ENCODE measurements at places on chromosomes 16 and 17. TPM values are rescaled to one million over a fixed set of nuclear protein-coding genes. Genes with fewer than 3 reads are reported as not detected.

- H3K27me3 ChIP-seq, result 0 out of 2 replicates have a peak, but pooled peaks cover 4% of the 10 kb centered on the region
- DNase-seq, result peak; percentile 94
- H3K27ac ChIP-seq, result peak within 1 kb of the TSS; percentile 92
- no peaks in the 10 kb centered on the region for H3K36me3 ChIP-seq
Observed at GRCh38 chr17:44308320-44308818, at the start of gene RUNDC3A. RUNDC3A (plus strand) TSS chr17:44308601; CDS start chr17:44308833, 232 bp downstream.

DNA sequence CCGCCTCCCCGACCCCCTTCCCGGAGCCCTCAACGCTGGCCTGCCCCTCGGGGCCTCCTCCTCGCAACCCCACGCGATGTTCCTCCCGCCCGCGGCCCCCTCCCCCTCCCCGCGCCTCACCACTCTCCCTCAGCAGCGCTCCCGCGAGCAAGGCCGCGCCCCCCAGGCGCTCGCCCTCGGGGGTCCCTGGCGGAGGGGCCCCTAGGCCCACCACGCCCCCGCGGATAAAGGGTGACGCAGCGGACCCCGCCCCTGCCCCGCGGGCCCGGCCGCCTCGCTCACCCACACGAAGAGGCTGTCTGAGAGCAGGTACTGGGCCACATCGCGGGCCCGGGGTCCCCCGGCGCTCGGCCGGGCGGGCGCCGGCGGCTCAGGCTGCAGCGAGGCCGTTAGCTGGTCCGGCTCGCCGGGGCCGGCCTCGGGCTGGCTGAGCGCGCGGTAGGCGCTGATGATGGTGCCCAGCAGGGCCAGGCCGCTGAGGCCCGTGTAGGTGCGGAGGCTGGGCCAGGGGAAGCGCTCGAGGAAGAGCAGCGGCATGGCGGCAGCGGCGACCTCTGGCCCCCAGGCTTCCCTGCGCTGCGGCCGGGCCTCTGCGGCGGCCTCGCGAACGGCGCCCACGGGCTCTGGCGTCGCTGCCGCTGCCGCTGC, 430 bp downstream of the AMFR start:
- no peak overlapping the region for H3K27ac ChIP-seq
- peaks cover 15% of the 10 kb centered on the region for H3K27me3 ChIP-seq
- peak overlapping the region; percentile 71 for H3K4me3 ChIP-seq
- H3K4me1 ChIP-seq, result peaks cover 28% of the 10 kb centered on the region
- H3K36me3 ChIP-seq, result no peaks in the 10 kb centered on the region
- peak; percentile 56 for DNase-seq

DNA sequence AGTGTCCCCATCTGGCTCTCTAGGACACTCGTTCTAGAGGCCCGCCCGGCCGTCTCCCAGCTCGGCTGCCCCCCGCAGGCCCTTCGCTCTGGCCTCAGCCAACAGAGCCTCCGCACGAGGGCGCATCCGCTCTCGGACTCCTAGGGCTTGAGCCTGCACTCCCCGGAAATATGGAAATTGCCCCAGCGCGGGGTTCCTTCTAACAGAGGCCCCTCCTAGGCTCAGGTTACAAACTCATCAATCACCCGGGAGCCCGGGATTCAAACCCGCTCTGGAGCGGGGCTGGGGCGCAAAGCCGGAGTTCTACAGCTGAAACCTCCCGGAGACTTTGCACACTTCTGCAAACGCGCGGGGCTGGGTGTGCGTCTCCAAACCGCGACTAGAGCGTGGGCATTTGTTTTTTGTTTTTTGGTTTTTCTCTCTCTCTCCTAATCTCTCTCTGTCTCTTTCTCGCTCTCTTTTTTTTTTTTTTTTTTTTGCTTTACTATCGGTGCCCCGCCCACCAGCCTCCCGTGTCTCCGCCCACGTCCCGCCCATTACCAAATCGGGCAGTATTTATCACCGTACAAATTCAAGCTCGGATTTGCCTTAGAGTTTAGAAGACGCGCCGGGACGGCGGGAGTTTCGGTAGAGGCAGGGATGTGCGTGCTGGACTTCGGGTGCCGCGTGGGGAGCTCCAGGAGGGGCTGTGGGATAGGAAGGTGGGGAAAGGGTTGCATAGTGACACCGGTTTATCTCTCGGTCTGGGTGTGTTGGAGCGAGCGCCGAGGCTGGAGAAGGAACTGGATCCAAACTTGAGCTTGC, 2.4 kb upstream of the FOXL1 start:
- H3K4me3 ChIP-seq, result peak overlapping the region; percentile 75
- no peak overlapping the region for H3K27ac ChIP-seq
- H3K36me3 ChIP-seq, result no peaks in the 10 kb centered on the region
- DNase-seq, result peak; percentile 98

GRCh38 chr17:1203111-1203966, 23.6 kb upstream of the ABR start:
- DNase-seq, result peak; percentile 91
- H3K4me1 ChIP-seq, result no peaks in the 10 kb centered on the region
- H3K27me3 ChIP-seq, result peaks cover 6% of the 10 kb centered on the region
- no peaks in the 10 kb centered on the region for H3K36me3 ChIP-seq

DNA sequence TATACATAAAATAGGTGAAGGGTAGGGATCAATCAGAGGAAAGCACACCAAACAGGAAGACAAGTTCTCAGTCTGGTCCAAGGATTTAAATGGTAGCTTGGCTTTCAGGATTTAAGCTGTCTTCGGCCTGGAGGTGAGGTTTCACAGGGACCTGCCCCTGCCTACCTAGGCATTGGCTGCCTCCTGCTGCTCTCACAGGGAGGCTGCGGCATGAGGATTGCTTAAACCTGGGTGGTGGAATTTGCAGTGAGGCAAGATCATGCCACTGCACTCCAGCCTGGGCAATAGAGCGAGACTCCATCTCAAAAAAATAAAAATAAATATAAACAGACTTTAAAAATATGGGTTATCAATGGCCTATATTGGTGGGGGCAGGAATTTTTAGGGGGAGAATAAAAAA, 114.5 kb downstream of the GAS7 start:
- H3K4me1 ChIP-seq, result no peaks in the 10 kb centered on the region
- H3K36me3 ChIP-seq, result no peaks in the 10 kb centered on the region
- no peak overlapping the region for H3K27ac ChIP-seq
- no peaks in the 10 kb centered on the region for H3K27me3 ChIP-seq

GRCh38 chr17:43428524-43428923, 29.7 kb downstream of the ARL4D start:
- H3K4me3 ChIP-seq, result no peak overlapping the region
- no peak for DNase-seq
- H3K4me1 ChIP-seq, result no peaks in the 10 kb centered on the region
- H3K27me3 ChIP-seq, result no peaks in the 10 kb centered on the region
- H3K36me3 ChIP-seq, result no peaks in the 10 kb centered on the region

NEK8 gene
- total RNA-seq, result 13.2 TPM

DNA sequence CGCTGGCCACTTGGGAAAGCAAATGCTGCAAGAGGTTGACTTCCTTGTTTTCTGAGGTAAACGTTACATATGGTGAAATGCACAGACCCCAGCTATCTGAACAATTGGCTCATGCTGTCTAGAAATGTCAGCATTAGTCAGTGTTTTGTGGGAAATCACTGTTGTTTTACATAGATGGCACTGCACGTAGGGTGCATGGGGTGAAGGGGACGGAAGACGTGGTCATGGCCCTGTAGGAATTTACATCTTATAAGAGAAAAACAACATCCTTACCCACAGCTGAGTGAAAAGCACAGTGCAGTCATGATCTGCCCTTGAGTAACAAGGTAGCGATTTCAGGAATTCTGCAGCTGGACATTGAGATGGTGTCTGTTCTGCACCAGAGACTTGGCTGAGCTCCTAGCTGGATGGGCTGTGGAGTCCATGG, 15.2 kb downstream of the RPTOR start:
- DNase-seq, result no peak
- no peaks in the 10 kb centered on the region for H3K36me3 ChIP-seq
- H3K27me3 ChIP-seq, result peaks cover 36% of the 10 kb centered on the region
- H3K4me3 ChIP-seq, result no peak overlapping the region
- no peak overlapping the region for H3K27ac ChIP-seq

All from GM23338 (cell line).